ENCODE measurements at places on chromosomes 12 and 14. TPM values are rescaled to one million over a fixed set of nuclear protein-coding genes. Genes with fewer than 3 reads are reported as not detected.

Gene LRRC10
- total RNA-seq: not detected

Gene MMP19
- total RNA-seq: 1.5 TPM

Gene RAD9B
- 0.93 TPM for total RNA-seq

Gene COA8
- total RNA-seq: 31.2 TPM

Gene EXOC3L4
- total RNA-seq: 6.6 TPM

Gene ACOT4
- total RNA-seq: 2.4 TPM

Measured in metanephros (tissue), 2 donors.